Hematopoietic multipotent progenitor cell (in vitro differentiated cells): ENCODE measurements at places on chromosomes 5 and 9.

- DNase-seq, result no peak
These were observed 518.6 kb upstream of the NUDT12 start for GRCh38 chr5:104081232-104081631.

DNA sequence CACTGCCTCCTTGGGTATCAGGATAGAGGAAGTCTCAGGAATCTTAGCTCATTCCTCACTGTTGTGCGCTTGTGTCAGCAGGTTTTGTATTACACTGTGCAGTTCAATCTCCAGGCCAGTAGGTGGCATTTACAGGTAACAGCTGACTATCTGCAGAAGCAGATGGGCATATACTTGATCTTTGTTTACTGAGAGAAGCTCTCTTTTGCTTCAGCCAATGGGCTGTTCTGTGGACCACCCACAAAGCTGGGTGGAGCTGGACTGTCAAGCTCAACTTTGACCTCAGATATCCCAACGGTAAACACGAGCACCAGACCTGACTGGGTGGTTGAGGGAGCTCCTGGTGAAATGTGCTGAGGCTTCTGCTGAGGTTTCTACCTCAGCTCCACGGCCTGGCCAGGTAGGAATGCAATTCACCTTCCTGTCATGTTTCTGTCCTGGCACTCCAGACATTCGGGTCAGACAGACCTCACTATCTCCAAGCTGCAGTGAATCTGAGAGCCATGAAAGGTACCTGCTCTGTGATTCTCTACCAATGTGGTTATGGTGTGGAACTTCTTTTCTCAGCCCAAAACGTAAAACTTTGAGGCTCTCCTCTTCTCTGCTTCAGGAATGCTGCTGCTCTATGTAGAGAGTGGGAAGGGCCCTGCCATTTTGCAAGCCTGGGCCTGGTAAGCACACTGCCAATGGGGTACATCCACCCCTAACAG, 167.9 kb upstream of the ACTBL2 start:
- peak; percentile 14 for DNase-seq

DNA sequence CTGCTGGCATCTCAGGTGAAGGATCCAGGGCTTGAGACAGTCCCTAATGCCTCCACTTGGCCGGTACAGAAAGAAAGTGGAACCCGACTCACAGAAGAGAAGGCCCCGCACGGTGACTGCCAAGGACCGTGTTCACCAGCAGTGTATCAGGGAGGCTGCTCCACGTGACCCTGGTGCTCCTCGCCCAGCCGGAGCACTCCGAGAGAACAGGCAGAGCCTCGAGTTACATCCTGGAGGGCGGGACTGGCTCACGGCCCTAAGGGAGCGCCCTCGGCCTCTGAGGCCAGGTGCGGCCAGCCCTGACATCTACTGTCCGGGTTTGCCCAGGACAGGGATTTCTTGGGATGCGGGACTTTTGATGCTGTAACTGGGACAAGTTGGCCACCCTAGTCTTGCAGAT, 104.0 kb upstream of the SARDH start:
- no peak for DNase-seq

DNA sequence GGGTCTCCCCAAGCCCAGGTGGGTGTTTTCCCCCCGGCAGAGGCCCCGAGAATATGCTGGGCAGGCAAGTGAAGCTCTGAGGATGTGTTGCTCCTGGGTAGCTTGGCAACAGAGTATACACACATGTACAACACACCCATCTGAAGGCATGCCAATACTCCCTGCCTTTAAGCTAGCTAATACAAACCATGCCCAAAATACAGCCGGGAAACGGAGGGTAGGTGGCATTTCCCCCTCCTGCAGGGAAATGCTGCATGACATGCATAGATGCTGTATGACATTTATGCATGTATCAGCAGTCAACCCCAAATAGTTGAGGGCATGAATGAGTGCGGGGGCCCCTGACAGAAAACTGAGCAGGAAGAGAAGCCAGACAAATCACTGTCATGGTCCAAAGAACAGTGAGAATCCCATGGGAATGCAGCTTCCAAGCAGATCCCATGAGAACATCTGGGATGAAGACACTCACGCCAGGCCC, 614.1 kb downstream of the EBF1 start:
- DNase-seq, result no peak

- DNase-seq, result no peak
These were observed 52.2 kb downstream of the ZCCHC7 start for GRCh38 chr9:37172557-37172956.

DNA sequence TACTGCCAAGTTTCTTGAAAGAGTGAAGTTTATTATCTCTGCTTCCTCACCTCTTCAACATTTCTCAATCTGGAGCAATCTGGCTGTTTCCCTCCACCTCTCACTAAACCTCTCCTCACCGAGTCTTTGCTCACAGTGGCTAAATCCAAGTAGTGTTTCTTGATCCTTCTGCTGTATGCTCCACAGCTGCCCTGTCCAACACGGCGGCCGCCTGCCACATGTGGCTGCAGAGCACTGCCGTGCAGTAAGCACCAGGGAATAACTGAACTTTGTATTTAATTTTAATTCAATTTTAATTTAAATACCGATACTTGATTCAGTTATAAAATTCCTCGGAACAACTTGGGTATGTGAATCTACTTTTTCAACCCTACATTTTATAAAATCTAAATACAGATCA, 80.2 kb downstream of the FANCC start:
- DNase-seq, result no peak

DNA sequence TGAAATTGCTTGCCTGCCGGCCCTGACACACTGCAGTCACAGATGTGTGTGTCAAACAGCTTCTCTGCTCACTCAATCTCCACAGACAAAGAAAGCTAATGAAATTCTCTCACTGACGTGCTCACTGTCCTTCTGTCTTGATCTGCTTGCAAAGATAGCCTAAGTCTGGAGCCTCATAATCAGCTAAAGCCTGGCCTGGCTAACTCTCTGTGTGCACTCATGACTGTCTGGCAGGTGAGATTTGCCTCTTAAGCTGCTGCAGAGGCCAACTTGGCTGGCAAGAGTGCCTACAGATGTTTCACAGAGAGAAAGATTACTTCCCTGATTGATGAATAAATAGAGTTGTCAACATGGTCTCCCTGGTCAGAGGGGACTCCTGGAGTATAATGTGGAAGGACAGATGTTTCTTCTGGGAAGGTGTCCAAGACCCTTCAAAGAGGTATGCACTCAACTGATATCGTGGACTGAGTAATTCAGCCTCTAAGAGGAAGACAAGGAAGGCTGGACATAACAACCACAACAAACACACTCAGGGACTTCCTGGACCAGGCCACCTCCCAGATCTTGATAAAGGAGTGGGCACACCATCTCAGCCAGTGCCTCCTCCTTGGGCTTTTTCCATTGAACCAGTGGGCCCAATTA, 362.0 kb downstream of the SPOCK1 start:
- DNase-seq, result no peak

- no peak for DNase-seq
These were observed 367.7 kb upstream of the SLC30A5 start for GRCh38 chr5:68725905-68726683.

- DNase-seq, result no peak
These were observed 355.1 kb upstream of the GRIA1 start for GRCh38 chr5:153135411-153135810.

DNA sequence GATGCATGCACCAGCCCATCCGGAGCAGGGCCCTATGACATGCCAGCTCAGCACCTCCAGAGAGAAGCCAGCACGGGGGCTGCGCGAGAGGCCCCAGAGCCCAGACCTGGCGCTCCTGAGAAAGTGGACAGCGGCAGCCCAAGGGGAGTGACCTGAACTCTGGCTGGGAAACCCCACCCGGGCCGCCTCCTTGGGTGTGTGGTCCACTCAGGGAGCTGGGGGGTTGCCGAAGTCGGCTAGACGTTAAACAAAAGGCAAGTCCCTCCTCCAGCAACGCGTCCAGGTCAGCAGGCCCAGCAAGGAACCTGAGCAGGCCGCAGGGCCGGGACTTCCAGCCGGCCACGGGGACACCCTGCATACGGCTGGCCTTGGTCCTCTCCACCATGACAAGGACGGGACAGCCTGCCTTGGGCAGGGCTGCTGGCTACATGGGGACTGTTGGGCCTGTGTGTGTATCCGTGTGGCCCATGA, 35.7 kb downstream of the NACC2 start:
- DNase-seq, result no peak

DNA sequence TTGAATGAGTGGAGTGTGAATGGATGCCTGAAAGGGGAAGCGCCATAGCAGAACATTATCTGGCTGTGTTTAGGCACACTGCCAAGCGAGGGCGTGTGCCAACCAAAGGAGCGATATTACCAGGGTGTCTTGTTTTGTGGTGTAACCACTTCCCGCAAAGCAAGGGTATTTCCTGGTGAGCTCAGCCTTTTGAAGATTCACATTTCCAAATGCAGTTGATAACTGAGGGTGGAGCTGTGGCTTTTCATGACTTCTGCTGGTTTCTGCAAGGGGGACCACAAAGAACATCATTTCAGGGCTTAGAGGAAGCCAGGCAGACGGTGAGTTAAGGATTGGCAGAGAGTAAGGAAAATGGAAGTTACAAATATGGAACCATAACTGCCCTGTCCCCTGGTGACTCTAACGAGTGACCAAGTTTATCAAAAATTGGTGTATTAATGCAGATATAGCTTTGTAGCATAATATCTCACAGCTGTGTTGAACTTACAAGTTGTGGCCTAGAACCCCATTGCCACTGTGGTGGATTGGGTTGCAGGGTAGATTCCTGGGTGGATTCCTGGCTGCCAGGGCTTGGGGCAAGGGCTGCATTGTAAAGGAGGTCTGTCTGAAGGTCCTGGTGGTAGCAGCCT, 71.4 kb downstream of the RALGPS1 start:
- peak; percentile 80 for DNase-seq
